NCI-H2081 treated with DMSO at 0.1 percent for 48 hours (cell line): ENCODE measurements at places on chromosomes 4 and X.

GRCh38 chr4:142158980-142159379, 522.6 kb downstream of the IL15 start:
- no peak for DNase-seq

- DNase-seq = no peak
These were observed 4.3 kb downstream of the HADH start for GRCh38 chr4:107993969-107994368.

DNA sequence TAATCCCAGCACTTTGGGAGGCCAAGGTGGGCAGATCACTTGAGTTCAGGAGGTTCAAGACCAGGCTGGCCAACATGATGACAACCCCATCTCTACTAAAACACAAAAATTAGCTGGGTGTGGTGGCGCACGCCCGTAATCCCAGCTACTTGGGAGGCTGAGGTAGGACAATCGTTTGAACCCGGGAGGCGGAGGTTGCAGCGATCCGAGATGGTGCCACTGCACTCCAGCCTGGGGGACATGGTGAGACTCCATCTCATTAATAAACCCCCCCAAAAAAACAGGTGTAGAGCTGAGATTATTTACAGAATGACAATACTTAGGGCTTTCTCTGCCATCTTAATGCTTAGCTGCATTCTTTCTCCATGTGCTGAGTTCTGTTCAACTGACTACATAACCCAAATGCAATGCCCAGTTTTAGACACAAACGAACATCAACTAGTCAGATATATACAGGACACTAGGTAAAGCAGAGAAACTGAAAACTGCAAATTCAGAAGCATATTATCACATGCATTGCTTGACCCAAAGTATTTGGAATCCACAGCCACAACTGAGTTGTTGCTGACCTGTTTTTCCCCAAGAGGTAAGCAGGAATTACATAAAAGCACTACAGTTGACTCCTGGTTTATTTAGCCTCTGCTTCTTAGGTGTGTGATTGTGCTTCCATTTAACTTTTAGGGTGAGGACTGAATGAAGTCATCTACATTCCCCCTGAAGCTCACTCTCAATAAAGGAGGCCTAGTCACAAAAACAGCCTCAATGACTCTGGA, 12.1 kb downstream of the RBMX start:
- DNase-seq = no peak

- no peak for DNase-seq
These were observed 50.6 kb downstream of the QRFPR start for GRCh38 chr4:121330180-121330665.

DNA sequence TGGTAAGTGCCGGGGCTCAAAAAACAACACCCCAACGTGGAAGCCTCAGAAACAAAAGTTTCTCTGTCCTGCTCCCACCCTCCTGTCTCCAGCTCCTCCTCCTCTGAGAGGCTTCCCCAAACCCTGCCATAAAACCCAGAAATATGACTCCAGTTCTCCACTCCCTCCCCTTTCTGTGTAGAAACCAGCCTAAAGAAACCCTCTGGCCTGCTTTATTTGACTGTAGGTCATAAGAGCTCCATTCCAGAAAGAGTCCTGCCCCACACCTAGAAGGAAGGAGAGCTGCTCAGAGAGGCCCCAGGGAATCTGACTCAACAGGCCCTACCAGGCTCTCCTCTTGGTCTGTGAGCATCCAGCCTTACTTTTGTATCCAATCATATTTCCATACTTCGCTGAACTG, 872 bp upstream of the S100P start:
- no peak for DNase-seq

GRCh38 chrX:75155447-75155826, 646 bp downstream of the ABCB7 start:
- DNase-seq = no peak

- no peak for DNase-seq
These were observed 188.4 kb upstream of the GALNT7 start for GRCh38 chr4:172980219-172980618.

DNA sequence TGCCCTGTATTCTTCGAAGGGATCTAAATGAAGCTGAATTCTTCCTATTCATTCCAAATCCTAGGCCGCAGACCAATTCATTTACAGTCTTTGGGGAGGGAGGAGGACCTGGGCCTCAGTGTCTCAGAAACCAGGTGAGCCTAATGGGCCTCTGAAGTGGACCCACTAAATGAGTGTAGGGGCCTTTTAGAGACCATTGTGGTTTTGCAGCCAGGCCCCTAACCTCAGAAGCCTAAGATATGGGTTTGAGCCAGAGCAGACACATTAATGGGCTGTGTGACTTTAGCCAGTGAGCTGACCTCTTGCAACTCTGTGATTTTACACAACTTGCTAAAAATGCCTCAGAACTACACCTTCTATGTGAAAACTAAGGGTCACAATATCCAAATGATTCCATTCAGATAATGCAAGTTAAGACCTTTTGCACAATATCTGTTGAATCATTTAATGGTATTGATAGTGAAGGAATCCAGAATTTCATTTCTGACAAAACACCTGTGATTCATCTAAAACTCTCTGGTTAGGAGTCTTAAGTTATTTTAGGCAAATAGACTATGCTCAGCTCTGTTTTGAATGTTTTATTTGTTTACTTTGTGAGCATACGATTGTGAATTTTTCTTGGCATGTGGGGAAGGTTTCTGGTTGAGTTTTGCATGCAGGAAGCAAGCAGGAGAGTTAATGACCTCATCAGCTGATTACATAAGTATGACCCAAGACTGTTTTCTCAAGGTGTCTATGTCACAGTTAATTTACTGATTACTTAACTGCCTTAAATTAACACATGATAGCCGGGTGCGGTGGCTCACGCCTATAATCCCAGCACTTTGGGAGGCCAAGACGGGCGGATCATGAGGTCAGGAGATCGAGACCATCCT, 75.0 kb downstream of the EVC start:
- DNase-seq = no peak

DNA sequence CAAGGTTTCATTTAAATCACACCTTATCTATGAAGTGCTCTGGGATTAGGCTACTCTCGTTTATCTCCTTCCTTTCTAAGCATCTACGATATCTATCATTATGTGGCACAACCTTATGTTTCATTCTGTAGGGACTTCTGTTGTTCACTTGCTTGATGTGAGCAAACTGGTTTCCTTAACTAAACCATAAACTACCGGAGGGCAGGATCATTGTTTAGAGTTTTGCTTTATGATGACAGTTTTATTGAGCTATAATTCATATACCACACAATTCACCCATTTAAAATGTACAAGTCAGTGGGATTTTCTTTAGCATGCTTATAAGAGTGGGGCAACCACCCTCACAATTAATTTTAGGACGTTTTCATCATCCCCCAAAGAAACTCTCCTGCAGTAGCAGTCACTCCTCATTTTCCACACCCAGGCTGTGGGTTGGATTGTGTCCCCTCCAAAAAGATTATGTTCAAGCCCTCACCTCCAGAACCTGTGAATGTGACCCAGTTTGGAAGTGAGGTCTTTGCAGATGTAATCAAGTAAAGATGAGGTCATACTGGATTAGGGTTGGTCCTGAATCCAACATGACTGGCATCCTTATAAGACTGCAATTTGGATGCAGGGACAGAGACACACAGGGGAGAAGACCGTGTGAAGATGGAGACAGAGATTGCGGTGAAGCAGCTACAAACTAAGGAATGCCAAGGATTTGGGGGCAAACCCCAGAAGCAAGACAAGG, 42.1 kb upstream of the SH3RF1 start:
- DNase-seq = no peak

GRCh38 chrX:75989806-75990590, 182.9 kb upstream of the PBDC1 start:
- DNase-seq = no peak

DNA sequence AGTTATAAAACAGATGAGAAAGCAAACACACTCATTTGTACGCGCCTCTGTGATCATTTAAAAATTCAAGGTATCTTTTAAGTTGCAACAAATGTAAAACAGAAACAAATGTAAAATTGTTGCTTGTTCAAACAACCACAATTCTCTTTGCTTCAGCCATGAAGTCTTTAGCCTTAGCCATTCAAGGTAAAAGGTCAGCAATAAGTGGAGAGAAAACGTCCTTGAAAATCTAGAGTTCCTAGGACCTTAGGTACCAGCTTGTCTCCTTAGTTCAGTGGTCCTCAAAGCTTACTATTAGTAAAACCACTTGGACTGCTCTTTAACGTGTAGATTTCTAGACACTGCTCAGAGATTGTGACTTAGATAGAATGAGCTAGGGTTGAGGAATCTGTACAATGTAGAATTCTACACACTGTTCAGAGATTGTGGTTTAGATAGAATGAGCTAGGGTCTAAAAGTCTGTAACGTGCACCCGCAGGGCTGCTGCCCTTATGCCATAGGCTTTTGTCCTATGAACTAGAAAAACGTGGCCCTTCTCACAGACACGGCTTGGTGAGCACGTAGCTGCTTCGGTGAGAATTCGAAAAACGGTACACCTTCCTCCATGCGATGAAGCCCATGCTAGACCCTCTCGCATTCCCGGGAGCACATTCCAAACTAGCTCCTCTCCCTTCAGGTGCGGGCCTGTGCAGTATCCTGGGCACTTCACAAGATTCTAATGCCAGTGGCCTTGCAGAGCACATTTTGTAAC, 1.7 kb downstream of the PLAC8 start:
- no peak for DNase-seq

GRCh38 chr4:188046657-188047056, 51.1 kb downstream of the ZFP42 start:
- no peak for DNase-seq

- no peak for DNase-seq
These were observed 7.6 kb upstream of the PGRMC2 start for GRCh38 chr4:128295255-128295654.

GRCh38 chr4:73193659-73194058, 64.9 kb downstream of the ANKRD17 start:
- no peak for DNase-seq

DNA sequence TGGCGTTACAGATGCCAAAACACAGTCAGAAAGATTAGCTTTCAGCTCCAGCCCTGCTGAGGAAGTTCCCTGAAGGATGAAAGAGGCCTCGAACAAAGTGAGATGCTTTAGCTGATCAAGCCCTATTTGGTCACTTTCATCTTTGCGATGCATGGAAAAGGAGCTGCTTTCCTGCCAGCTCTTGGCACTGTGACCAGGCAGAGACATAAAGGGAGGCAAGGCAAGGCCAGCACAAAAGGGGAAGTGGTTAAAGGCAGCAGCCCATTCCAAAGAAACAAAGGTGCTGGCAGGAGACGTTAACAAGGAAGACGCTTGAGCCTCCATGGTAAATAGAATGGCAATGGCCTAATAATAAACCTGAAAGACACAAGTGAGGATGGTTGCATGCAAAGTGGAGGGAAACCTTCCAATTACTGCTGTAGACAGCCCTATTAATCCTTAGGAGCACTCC, 617.1 kb upstream of the INTU start:
- DNase-seq = no peak

- DNase-seq = no peak
These were observed 336.1 kb upstream of the BOD1L1 start for GRCh38 chr4:13963601-13964000.

DNA sequence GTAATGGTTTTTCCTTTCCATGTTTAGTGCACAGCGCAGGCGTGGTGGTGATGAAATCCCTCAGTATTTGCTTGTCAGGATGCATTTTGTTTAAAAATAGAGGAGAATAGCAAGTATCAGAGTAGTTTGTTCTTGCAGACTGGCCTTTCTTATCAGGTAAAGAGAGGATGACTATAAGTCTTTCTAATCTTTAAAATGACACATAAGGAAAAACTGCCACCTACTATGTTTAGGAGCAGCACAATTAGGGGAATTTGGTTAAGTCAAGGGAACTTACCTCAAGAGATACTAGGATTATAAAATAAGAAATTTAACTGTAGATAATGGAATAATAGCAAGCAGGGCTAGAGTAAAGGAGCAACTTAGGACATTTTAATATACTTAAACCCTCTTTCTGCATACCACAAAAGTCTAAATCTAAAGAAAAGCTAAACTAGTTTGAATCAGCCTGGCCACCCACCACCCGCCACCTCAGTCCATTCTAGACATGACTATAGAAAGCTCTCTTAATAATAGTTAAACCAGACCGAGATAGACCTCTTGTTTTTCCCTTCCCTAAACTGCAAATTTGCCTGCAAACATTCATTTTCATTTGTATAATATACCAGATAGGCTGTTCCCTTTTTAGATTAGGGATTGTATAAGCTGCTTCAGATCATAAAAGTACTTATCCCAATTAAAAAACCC, 62.0 kb downstream of the APOOL start:
- no peak for DNase-seq

DNA sequence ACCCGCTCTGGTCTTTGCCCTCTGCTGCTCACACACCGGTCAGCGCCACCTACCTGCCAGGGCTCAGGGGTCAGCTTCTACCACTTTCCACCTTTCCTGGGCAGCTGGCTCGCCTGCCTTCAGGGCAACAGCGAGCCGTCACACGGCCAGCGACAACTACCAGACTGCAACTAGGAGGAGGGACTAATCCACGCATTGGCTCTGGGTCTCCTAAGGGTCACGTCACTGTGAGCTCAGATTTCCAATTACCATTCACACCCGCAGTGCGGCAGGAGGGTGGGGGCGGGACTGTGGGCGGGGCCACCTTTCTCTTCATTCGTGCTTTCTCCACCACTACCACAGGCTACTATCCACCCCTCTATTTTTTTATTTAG, at the start of gene BEX5:
TSS of gene BEX5 (minus strand) at position 172 of the 374 bp plus-strand sequence. CDS start 1,712 bp downstream, outside the sequence.
- no peak for DNase-seq

DNA sequence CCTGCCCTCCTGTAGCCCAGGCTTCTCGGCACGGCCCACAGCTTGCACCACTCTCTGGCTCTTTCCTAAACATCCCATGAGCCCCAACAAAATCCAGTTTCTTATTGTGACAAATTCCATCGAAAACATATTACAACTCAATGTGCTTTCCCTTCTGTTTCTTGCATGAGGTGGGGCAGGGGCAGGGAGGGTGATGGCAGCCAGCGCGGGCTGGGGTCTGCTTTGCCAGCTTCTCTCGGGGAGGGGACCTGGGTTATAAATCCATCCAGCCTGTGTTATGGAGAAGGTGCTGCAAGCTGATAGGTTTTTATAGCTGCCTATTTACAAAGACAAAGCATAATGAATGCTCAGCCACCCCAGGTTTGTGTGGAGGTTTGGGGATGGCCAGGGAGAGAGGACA, 21.1 kb downstream of the PPP2R2C start:
- no peak for DNase-seq

GRCh38 chrX:104166735-104167436, 633 bp downstream of the FAM199X start:
- no peak for DNase-seq

- no peak for DNase-seq
These were observed 197.1 kb upstream of the MAMLD1 start for GRCh38 chrX:150165776-150166610.

DNA sequence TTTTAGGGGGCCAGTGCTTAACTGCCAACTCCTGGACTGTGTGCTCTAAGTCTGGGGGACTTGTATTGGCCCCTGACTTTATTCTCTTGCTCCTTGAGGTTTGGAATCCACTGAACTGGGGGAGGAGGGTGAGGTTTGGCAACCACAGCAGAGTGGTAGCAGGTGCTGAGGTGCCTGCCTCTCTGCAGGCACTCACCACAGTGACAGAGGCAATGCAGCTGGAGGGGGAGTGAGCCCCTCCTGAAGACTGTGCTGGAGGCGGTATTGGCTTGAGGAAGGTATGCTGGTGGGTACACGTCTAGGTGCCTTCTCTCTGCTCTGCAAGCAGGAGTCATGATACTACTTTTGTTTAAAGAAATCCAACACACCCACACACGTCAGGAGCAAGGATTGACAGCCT, 24.6 kb downstream of the CFAP299 start:
- no peak for DNase-seq
